NCI-H187 (cell line): ENCODE measurements at places on chromosomes 7 and 10.

DNA sequence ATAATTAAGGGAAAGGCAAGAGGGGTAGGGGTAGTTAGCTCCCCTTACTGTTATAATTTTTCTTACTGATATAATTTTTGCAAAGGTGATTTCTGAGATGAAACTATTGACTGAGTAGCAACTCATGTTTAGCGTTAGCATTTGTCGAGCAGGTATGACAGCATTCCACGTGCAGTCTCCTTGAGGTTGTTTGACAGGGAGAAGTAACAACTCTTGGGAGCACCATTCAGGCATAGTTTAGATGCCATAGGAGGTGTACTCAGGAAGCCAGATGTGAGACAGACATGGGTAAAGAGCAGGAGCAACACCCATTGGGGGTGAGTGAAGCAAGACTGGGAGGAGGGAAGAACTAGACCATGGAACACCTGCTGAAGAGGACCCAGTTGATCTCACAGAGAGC is 96.6 kb upstream of the KLF6 start:
- DNase-seq = no peak

- no peak for DNase-seq
Measured at GRCh38 chr10:93554760-93555432, 11.6 kb upstream of the FFAR4 start.

GRCh38 chr10:78597796-78598555 is 470.8 kb upstream of the ZMIZ1 start:
- DNase-seq = no peak

- DNase-seq = no peak
Measured at GRCh38 chr7:151590071-151590849, 70.6 kb upstream of the RHEB start.

DNA sequence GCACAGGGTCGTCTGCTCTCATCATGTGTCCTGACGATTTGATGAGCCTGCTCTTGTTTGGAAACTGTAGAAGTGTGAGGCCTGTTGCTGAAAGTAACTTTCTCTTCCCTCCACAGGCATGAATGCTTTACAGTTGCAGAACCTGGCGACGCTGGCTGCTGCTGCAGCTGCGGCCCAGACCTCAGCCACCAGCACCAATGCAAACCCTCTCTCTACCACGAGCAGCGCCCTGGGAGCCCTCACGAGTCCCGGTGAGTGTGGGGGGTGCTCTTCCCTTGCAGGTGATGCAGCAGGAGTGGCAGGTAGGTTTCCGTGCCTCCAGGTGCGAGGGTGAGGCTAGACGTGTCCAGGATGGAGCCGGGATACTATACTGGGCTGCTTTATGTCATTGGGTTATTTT is 270.6 kb downstream of the CELF2 start:
- DNase-seq = no peak

DNA sequence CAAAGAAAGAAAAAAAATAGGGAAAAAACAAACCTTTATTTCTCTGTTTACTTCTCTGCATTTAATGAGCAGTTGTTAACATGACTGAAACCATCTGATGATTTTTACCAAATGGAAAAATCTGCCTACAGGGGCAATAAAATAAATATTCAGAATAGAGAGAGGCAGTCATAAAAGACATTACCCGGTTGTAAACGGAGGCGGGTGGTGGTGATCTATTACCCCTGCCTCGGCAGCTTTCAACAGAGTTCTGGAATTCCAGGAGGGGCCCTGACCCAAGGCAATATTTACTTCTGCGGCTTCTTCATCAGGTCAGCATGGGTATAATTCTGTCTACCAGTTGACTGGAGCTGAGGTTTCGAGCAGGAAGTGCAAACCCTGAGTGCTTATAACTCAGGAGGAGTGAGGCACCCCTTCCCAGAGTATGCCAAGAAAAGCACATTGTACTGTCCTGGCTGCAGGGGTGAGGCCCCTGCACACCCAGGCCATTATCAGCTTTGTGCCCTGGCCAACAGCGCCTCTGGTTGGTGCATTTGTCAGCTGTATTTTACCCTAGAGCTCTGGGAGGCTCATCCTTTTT is 8.2 kb upstream of the CXCL12 start:
- DNase-seq = no peak

- no peak for DNase-seq
Measured at GRCh38 chr7:80666376-80666775, 27.9 kb downstream of the CD36 start.

- DNase-seq = no peak
Measured at GRCh38 chr7:96120445-96121225, 201.3 kb downstream of the SLC25A13 start.

DNA sequence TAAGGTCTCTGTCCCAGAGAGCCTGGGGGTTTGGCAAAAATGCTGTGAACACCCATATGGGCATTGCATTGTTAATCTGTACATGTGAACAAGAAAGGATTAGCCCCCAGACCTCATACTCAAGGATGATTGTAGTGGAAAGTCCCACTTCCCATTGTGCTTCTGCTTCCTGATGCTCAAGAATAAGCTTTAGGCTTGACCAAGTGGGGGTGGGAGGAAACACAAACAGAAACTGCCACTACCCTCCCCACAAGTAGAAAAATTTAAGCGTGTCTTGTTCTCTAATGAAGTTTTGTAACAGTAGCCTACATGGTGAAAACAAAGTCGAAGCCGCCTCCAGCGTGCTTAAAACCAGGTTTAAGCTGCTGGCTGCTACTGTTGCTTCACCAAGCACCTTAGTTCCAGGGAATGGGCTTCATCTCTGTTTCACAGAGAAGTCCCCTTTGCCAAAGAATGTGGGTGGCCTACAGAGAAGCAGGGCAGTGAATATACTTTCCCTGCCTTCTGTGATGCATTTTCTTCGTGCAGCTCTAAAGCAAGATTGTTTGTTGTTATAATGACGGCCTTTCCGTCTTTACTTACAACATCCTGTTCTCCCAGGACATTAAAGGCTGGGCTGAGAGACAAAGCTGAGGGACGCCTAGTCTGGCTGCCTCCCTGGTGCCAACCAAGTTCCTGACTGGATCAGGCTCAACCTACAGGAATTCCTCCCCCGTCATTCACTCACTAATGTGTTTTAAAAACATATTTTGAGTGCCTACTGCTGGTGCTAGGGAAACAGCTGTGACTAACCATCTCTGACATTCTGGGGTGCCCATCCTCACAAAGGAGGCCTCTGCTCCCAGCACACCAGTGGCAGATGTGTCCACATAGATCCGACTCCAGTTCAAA is 32.1 kb upstream of the CCSER2 start:
- no peak for DNase-seq

DNA sequence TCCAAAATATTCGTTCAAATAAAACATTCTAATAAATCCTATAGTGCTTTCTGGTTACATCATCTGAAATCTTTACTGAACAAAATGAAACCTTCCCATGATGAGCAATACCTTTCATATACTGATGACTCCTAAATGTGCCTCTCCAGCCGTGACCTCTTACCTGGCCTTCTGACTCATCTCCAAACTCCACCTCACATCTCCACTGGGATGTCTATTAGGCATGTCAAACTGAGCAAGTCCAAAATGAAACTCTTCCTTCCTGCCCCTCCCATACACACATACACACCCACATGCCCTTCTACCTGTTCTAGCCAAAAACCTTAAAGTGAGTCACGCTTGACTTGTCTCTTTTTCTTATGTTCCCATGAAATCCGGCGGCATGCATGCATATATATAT is 22.9 kb downstream of the GSAP start:
- no peak for DNase-seq

DNA sequence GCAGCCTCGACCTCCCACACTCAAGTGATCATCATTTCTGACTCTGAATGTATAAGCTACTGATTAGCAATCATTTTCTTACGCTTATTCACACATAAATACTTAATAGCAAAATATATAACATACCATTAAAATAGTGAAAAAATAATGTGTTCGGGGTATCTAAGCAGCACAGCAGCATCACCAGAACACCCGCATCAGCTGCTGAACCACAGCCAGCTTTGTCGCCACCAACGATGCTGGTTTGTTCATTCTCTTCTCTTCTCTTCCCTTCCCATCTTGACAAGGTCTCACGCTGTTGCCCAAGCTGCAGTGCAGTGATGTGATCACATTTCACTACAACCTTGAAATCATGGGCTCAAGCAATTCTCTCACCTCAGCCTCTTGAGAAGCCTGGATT is 425.1 kb upstream of the LRGUK start:
- no peak for DNase-seq

GRCh38 chr10:126933116-126933515 is 27.9 kb downstream of the DOCK1 start:
- no peak for DNase-seq

- DNase-seq = peak; percentile 30
Measured at GRCh38 chr10:75403939-75404814, 2.6 kb upstream of the ZNF503 start.

GRCh38 chr7:25617214-25617613 is 388.9 kb upstream of the NPVF start:
- DNase-seq = no peak

GRCh38 chr7:91407942-91408341 is 143.7 kb downstream of the FZD1 start:
- DNase-seq = no peak

DNA sequence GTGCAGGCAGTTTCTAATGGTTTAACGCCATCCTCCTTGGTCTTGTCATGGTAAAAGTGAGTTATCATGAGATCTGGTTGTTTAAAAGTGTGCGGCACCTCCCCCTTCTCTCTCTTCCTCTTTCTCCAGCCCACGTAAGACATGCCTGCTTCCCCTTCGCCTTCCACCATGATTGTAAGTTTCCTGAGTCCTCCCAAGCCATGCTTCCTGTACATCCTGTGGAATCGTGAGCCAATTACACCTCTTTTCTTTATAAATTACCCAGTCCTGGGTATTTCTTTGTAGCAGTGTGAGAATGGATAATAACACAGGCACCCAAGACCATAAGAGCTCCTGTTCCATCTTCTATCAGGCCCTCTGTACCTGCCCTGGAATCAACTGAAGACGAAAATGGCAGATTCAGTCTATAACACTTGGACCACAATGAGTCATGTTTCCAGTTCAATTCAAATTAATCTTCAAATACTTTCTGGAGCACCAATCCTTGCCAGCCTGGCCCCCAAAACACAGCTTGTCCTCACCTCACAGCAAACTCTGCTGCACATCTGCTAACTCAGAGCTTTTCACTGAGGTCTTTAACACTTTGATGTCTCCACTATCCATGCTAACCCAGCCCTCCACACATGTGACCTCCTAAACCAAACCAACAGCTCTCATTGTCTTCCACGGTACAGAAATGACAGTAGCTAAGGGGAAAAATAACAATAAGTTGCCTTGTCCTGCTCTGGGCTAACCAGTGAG is 73.2 kb downstream of the SFMBT2 start:
- DNase-seq = no peak

DNA sequence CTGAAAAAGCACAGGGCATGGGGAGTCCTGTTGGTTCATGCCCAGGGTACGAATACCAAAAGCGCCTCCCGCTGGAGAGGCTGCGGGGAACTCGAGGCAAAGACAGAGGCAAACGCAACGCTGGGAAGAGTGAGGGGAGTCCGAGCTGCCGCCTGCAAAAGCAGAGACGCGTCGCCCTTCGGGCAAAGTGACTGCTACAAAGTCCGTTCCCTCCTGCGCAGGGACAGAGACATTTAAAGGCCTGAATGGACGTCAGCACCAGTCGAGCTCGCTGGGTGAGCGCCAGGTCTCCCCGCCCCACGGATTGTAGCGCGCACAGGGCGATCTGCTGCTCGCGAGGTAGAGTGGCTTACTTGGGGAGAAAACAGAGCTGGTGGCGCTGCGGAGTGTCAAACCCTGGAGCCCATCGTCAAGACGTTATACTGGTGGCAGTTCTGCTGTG is 732.8 kb downstream of the ZWINT start:
- DNase-seq = no peak

DNA sequence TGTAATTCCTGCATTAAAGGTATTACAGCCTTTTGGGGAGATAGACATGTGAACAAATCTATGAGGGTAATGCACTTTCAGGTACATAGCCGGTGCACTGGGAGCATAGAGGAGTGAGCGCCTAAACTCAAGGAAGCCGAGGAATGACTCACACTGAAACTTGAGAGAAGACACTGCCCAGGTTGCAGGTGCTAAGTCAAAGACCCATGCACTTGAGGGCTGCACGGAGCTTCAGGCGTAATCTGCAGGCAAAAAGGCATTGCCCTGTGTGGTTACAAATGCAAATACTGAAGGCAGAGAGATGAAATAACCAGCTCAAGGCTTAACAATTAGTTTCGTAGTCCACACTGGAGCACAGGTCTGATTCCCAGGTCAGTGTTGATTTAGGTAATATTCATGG is 51.0 kb upstream of the OSBPL3 start:
- no peak for DNase-seq

GRCh38 chr7:54331311-54331710 is 210.9 kb upstream of the VSTM2A start:
- no peak for DNase-seq

DNA sequence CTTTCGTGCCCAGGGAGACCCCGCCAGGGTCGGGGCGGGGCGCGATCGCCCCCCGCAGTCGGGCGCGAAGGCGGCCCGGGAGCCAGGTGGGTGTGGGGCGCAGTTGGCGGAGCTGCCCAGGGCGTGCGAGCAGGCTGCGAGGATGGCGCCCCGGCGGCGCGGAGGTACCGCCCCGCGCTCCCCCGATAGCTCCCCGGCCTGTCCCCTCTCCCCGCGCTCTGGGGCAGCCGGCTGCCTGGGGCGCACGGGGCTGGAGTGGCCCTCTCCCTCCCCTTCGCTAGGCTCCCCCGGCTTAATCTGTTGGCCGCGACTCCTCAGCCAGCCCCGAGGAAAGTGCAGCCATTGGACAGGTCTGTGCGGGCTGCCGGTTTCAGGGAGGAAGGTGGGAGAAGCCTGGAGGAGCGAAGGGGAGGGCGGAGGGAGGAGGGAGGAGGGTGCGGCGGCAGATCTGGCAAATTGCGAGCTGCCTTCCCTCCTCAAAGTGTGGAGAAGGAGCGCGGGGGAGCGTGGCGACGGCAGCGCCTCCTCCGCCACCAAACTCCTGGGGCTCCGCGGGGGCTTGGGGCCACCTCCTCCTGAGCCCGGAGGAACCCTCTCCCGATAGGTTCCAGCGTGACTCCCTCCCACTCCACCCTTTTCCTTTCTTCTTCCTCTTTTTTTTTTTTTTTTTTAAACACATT is 361 bp upstream of the PLXDC2 start:
- no peak for DNase-seq

DNA sequence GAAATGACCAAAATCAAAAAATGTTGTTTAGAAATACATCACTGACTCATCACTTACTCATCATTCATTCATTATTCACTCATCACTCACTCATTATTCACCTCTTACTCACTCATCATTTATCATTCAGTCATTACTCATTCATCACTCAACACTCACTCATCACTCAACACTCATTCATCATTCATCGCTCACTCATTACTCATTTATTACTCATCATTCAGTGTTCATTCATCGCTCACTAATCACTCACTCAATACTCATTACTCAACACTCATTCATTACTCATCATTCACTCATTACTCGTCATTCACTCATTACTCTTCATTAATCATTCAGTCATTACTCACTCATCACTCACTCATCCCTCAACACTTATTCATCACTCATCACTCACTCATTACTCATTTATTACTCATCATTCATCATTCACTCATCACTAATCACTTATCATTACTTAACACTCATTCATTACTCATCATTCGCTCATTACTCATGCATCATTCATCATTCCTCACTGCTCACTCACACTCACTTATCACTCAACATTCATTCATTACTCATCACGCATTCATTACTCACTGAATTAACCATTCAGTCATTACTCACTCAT is 238.5 kb downstream of the ADARB2 start:
- no peak for DNase-seq

GRCh38 chr10:110501142-110501937 is 3.6 kb downstream of the DUSP5 start:
- DNase-seq = no peak
